Fibroblast of villous mesenchyme (primary cell): ENCODE measurements at places on chromosomes 11 and 22. TPM values are rescaled to one million over a fixed set of nuclear protein-coding genes. Genes with fewer than 3 reads are reported as not detected.

Gene BTBD18
- not detected in 2 replicates for total RNA-seq

Gene FOLR1
- not detected in 2 replicates for total RNA-seq

Gene CREB3L1
- total RNA-seq: 40.6 and 66.7 TPM in 2 replicates

Gene OR2AG2
- total RNA-seq: under 0.01 and 0.32 TPM in 2 replicates
